NCI-H1105 (cell line): ENCODE measurements at places on chromosomes 2 and 18.

DNA sequence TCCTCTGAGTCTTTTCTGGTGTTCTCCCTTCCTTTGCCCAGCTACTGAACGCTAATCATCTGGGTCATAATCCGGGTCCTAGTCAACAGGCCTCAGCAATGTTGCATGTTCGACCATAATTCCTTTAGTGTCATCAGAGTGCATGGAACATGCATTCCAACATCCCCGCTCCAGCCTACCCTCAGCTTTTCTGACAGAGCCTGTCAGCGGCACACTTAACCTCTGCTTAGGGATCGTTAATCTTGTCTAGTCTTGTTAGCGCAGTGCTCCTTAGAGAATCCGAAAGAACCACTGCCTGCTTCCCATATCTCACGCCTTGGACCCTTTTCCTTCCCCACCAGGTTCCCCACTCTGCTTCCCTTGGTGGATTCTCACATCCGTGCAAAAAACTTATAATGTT lies 767.9 kb upstream of the ID2 start:
- no peak for DNase-seq

- no peak for DNase-seq
Measured at GRCh38 chr2:189561371-189562038, 19.1 kb downstream of the SLC40A1 start.

GRCh38 chr2:196440413-196440812 lies 199.1 kb upstream of the CCDC150 start:
- DNase-seq = no peak

DNA sequence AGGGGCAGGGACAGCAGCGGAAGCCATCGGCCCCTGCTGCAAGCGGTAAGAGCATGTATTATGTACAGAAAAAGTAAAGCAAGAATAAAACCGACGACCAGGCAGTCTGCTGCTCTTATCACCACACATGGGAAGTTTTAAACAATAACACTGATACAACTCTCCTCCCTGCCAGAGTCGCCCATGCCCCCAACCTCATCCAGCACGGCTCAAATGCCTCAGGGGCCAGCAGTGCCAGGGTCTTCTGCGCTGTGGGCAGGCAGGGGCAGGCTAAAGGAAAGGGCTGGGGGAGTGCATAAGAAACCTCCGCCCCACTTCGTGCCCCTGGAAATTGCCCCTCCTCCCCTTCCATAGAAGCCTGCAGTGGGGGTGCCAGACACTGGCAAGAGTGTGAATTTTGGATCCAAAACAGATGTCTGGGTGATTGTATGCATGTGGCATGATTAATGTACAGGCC lies 10.1 kb downstream of the TEX51 start:
- DNase-seq = no peak

DNA sequence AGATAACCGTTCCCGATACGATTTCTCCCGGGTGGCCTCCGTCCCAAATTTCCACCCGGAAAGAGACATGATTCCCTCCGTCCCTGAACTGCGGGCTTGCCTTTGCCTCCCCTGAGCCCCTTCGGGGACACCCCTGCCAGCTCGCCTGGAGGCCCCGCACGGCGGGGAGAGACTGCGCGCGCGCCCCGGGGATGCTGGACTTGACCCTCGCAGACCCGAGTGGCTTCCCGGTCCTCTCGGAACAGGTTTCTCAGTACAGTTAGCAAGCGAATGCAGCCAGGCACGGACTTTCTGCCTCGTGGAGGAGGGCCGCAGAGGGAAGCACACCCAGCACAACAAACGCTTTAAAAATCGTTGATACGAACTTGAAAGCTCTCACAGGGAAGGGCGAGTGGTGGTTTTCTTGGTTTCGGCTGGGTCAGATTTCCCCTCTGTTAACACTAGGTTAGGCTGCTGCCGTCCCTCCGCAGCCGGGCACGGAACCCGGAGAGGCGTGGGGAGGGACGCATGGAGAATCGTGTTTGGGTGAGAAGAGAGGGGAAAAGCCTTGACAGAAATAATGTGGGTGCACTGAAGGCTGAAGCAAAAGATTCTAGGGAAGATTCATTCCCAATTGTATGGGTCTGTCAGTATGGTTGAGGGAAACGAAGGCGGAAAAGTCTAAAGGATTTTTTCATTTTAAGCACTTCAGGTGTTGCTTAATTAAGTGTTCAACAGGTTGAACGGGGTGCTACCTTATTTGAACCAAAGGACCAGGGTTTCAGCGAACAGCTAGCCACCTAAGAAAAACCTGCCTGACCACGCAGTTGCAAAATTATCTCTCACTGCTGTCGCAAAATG lies 916 bp downstream of the TNFRSF11A start:
- DNase-seq = peak; percentile 32

GRCh38 chr2:231371430-231372054 lies 24.0 kb upstream of the B3GNT7 start:
- DNase-seq = no peak

DNA sequence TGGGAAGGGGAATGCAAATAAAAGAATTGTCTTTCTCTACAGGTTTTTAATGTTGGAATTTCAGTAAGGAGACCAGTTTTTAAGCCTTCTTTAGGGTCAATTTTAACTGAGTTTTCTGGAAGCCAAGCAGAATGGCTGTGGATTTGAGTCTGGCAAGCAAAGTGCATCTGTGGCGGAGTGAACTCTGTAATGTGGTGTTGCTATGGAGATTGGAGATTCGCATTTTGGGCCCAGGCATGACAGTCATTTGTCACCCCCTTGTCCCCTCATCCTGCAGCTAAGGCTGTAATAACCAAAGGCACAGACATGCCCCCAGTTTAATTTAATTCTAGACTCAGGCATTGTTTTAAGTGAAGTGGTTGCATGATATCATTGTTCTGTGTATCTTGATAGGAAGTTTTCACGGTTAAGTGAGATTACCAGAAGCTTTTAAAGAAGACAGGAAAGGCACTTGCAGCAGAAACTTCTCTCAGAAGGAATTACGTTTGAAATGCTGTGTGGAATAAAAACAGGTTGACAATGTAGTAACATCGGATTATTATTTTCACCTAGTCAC lies 30.6 kb downstream of the ARMC9 start:
- DNase-seq = no peak

- no peak for DNase-seq
Measured at GRCh38 chr2:59339837-59340207, 1098.7 kb upstream of the FANCL start.

GRCh38 chr2:128522829-128523228 lies 204.2 kb upstream of the HS6ST1 start:
- DNase-seq = no peak

DNA sequence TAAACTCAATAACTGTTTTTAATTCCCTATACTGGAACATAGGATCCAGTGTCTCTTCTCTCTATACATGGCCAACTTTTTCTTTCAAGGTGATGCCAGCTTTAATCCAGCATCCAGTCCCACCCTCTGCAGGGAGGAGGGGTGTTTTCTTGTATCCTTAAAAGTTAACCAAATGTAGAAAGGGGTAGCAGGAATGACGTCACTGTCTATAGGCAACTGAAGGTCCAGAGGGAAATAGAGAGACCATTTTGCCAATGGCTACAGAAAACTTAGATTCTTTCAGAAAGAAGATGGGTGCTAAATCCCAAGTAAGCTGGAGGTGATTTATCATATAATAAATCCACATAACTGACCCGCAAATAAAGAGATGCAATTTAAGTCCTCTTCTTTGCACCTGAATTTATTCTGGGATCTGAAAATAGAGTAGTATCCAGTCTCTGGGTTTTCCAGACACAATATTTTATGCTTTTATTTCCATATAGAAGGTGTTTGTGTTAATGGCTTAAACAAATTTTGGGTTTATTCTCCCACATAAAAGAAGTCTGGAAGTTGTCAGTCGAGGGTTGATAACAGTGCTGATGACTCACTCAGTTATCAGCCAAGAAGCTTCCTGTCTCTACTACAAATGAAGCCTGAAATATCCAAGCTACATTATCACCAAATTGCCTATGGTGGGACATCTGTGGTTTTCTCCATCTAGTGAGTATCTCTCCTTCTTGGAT lies 5.7 kb upstream of the DNER start:
- no peak for DNase-seq

DNA sequence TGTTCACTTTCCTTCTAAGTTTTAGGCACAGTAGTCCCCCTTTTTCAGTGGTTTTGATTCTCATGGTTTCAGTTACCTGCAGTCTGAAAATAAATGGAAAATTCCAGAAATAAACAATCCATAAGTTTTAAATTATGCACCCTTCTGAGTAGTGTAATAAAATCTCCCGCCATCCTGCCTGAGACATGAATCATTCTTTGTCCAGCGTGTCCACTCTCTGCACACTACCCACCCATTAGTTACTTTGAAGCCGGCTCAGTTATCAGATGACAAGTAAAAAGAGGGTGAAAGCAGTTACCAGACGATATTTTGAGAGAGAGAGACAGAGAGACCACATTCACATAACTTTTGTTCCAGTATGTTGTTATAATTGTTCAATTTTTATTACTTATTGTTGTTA lies 400.5 kb downstream of the TMX3 start:
- DNase-seq = no peak

GRCh38 chr2:56262241-56262640 lies 78.5 kb downstream of the CCDC85A start:
- no peak for DNase-seq

DNA sequence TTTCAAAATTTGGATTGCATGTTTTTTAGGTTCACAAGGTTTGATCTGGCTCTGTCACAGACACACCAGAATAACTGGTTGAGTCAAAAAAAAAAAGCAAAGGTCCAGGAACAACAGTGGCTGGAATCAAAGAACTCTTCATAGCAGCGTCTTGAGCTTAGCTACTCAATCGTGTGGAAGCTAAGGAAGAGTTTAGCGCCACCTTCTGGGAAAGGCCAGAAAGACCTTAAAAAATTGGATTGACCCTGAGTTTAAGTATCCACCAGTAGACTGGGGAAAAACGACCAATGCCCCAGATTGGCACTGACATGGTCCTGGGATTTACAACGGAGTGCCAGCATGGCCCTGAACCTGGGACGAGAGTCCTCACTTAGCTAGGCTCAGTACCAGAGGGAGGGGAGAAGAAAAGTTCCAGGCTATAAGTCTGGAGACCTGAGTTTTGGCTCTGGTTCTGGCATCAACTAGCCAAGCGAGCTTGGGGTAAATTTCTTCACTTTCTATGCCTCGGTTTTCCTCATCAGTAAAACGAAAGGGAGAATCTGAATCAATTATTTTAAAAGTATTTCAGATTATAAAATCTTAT lies 71.1 kb upstream of the TFCP2L1 start:
- DNase-seq = peak; percentile 56

DNA sequence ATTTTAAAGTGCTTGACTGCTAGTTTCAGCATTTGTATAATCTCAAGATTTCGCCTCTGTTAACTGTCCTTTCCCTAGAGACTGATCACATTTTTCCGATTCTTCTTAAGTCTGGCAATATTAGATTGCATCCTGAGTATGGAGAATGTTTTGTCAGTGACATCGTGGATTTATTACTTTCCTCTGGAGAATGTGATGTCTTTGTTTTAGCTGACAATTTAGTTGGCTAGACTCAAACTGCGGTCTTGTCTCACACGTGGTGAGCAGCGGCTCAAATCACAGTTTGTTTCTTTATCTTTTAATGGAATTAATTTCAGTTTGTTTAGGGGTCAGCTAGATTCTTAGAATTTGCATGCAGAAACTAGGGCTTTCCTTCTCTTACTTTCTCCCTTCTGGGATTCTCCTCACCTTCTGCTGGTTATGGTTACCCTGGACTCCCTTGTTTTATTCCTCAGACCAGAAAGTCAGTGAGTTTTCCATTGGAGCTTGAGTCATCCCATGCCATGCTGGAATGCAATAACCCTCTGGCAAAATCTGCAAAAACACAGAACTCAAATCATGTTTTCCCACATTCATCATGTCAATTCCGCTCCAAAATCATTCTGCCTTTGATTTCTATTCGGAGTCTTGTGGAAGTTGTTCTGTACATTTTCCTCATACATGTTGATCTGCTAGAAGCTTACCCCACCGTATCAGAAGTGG lies 327.2 kb upstream of the TRIB2 start:
- DNase-seq = no peak

DNA sequence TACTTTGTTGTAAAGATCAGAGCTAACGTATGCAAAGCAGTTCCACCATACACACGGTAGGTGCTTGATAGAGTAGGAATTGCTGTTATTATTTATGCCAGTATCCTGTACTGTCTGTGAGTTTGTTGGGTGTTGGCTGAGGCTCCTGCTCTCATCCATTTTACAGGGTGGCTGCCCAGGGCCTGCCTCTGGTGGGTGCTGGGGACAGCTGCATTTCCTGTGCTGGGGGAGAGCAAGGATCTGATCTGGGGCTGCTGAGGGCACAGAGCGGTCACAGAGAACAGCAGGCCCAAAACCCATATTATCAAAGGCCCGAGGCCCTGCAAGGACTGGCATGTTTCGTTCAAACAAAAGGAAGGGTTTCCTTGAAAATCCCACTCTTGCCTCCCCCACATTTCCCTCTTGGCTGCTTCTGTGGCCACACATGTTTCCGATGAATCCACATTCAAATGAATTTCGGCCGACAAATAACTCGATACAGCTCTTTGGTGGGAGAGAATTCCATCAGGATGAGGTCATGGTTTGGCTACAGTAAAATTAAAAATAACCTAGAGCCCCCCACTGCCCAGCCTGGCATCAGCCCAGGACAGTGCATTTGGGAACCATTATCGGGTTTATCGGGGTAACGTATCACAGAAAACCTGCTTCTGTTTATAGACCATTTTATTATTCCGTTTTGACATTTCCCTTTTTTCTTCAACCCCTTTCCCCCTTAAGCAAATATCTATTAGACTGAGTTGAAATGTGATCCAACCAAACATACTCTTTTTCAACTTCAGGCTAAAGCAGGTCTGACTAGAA lies 143.4 kb downstream of the CYRIA start:
- no peak for DNase-seq

- DNase-seq = no peak
Measured at GRCh38 chr2:98893911-98894321, 42.1 kb downstream of the CRACDL start.

DNA sequence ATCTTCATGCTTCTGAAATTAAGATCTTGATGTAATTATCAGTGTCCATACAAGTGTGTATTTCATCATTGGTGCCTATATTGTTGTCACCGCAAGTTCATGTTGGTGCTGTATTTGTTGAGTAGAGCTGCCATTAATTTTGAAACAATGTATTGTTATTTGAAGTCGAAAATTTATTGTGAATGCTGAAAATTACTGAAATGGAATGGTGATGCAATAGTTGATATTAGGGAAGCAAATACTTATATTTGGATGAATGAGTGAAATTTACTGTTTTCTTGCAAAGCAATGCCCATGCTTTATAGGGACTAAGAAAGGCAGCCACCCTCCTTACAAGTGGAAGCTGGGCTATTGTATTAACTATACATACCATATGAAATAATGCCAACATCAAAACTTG lies 41.6 kb downstream of the SERPINB8 start:
- no peak for DNase-seq

DNA sequence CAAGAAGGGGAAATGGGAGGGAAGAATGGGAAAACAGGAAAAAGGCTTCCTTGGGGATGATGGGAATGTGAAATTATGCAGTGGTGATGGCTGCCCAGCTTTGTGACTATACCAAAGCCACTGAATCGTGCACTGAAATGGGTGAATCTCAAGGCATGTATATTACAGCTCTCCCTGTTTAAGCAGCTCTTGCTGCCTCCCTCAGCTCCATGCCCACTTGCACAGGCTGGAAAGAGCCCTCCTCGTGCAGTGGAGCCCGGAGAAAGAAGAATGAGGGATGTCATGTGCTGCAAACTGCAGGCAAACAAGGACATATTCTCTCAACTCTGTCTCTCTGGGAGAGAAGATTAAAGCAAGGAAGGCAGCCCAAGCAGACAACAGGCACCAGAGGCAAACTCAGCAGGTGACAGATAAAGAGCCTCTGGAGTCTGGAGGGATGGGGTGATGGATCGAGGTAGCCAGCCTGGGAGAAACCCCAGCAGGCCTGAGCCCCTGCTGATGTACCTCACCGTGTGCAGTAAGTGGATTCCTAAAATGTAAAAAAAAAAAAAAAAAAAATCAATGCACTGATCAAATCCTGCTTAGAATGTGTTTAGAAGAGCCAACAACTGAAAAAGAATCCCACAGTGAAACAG lies 62.4 kb upstream of the SLC66A3 start:
- no peak for DNase-seq
